HS-5 (cell line): ENCODE measurements at places on chromosomes 5 and 9.

GRCh38 chr9:93962561-93963440, 7.6 kb upstream of the BARX1 start:
- DNase-seq, result peak; percentile 44

- DNase-seq, result no peak
Measured at GRCh38 chr5:174626369-174626920, 97.9 kb upstream of the MSX2 start.

GRCh38 chr5:34822956-34823715, 15.8 kb upstream of the TTC23L start:
- DNase-seq, result no peak

DNA sequence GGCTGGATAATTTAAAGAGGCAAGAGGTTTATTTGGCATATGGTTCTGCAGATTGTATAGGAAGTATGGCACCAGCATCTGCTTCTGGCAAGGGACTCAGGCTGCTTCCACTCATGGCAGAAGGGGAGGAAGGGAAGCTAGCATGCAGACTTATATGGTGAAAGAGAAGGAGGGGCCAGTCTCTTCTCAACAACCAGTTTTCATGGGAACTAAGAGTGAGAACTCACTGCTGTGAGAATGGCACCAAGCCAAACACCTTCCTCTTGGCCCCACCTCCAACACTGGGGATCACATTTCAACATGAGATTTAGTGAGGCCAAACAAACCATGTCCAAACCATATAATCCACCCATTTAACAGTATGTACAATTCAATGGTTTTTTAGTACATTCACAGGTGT, 113.3 kb upstream of the SHB start:
- DNase-seq, result no peak

- DNase-seq, result peak; percentile 14
Measured at GRCh38 chr5:122704247-122705036, 70.4 kb upstream of the SNX2 start.

DNA sequence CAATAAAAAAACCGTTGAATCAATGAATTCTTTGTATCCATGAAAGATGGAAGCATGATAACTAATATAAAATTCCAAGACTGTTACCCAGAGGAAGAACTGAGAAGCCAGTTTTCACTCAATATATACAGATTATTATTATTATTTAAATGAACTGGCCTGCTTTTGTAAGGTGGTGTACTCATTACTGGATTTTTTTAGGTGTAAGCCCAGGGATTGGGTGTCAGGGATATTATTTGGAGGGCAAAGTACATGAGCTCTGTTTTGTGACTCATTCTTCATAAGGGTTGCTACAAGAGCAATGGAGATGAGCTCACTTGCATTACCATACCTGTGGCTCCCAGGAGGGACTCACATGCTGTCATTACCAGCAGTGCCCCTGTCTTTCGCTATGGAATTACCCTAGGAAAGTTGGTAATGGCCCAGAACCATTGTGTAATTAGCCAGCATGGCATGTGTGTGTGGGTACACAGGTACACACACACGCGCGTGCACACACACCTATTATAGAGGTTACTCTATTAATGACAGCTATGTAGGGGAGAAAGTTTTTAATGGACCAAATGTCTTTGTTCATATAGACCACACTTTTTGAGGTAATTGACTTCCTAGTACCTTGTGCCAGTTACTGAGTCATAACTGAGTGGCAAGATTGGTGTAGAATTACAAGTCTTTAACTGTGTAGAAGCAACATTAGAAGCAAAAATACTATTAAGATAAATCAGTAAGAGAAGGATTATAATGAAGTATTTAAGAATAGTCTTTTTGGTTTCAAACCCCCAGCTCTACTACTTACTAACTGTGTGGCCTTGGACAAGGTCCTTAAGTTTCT, 143.4 kb downstream of the GDNF start:
- DNase-seq, result no peak

DNA sequence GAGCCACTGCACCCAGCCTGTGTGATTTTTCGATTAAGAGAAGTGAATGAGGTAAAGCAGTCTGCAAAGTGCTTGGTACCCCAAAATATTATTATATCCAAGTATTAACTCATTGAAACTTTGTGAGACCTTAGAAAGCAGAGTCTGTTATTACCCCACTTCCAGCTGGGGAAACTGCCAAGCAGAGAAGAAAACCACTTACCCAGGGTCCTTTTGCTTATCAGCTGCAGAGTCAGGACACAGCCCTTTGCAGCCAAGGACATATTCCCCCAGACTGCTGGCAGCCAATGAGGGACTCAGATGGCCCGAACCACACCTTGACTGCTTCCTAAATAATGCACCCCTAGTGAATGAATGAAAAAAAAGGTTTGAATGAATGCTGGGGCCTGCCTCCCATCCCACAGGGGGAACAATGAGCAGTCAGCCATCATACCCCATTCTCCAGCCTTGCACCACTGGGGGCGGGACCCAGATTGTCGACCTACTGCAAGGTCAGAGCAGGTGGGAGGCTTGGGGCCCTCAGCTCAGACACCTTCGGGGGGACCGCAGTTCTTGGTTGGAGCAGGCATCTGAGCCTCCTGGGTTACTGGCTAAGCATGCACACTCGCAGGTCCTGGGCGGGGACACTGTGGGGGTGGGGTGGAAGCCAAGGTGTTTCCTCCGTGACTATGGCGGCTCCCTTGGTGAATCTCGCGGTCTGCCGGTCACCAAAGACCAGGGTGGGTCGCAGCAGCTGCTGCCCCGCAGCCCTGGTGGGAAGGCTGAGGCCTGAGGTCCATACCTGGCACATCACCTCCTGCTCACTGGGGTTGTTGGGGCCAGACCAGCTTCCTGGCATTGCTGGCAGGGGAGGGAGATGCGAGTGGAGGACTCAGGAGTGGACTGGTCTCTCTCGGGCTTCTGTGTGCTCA, 29.7 kb downstream of the PRRT1B start:
- DNase-seq, result no peak

DNA sequence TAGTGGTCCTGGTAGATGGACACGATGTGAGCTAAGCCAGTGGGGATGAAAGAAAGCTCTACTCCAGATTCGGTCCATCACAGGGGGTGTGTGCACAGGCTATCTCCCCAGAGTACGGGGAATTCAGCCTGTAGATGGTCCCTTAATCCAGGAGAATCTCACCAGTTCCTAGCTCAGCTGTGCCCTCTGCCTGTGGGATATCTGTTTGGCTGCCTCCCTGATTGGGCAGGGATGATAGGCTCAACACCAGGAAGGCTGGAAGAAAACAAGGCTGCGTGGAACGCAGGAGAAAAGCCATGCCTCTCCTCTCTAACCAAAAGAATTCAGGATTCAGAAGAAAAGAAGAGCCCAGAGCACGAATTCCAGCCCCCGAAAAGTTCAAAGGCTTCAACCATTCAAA, 40.9 kb downstream of the VLDLR start:
- DNase-seq, result no peak

- DNase-seq, result no peak
Measured at GRCh38 chr5:6574537-6575245, 58.2 kb downstream of the NSUN2 start.

- DNase-seq, result peak; percentile 56
Measured at GRCh38 chr5:81151546-81151945, 81.6 kb upstream of the CKMT2 start.

DNA sequence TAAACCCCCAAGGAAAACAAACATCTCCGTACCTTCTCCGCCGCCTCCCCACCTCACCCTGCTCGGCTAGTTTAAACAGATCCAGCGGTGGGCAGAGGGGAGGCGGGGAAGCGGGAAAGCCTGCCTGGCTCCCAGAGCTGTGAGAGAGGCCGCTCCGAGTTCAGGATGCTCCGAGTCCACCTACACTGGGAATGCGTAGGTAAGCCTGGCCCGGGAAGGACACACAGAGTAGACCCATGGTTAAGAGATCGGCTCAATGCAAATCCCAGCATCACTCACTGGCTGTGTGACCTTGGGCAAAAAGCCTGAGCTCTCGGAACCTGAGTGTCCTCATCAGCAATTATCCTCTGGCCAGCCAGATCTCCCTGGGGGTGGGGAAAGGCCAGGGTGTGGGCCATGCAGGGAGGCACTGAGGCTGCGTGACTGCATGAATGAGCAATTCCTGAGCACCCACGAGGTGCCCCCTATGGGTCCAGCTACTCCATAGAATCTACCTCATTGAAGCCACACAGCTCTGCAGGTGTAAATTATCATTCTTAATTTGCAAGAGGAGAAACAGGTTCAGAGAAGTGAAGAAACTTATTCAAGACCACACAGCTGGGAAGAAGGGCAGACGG, 30.5 kb upstream of the LMX1B start:
- no peak for DNase-seq

GRCh38 chr5:177450667-177451424, 4.2 kb downstream of the PRR7 start:
- no peak for DNase-seq

DNA sequence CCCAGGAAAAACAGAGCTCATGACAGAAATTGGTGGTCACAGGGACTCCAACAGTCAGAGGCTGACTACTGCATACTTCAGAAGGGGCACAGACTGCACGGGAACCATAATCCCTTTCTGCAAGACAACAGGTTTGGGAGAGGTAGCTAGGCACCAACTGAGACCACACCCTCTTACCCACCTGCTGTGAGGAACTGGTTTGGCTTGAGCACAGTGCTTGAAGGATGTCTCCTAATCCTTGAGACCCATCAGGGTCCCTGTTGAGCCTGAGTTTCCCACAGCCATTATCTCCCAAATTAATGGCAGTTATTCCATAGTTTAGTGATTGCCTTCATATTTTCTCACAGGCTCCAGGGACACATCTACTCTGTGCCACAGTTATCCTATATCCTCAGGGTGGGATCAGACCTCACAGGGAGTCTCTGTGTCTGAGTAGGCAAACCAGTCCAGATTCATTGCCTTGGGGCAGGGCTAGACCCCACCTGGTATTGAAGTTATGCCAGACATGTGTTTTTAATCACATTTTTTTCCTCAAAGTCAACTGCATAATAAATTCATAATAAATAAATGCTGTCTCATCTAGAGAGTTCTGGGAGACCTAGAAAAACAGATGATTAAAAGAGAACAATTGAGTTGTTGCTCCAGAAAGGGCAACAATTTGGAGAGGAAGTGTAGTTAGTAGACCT, 9.3 kb upstream of the CAST start:
- DNase-seq, result no peak

- DNase-seq, result no peak
Measured at GRCh38 chr5:31100781-31101310, 92.6 kb upstream of the CDH6 start.

- DNase-seq, result no peak
Measured at GRCh38 chr9:20805766-20806165, 121.7 kb downstream of the FOCAD start.

- no peak for DNase-seq
Measured at GRCh38 chr5:76084496-76085242, 1.5 kb downstream of the SV2C start.

GRCh38 chr5:82073179-82073578, 101.4 kb downstream of the ATG10 start:
- DNase-seq, result no peak

DNA sequence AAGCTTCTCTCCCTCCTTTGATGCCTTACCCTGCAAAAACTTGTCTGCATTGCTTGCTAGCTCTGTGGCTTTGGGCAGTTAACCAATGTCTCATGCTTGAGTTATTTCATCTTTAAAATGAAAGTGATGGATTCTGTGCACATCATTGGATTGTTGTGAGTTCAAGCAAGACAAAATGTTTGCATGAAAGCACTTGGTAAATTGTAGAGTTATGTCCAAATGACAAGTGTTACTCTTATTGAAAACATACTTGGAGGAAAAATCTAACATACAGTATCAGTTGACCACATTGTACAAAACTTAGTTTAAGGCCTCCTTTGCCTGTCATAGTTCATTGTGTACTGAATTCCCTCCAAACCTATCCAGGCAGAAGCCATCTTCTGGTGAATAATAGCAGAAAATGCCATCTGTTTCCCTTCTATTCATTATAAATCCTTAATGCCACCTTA, 30.0 kb downstream of the TGFBR1 start:
- no peak for DNase-seq

GRCh38 chr5:172867761-172868435, 33.8 kb downstream of the ERGIC1 start:
- no peak for DNase-seq

GRCh38 chr5:31581498-31582099, 49.5 kb downstream of the C5orf22 start:
- DNase-seq, result peak; percentile 28

GRCh38 chr9:82538634-82539033, 524.3 kb downstream of the RASEF start:
- DNase-seq, result no peak

DNA sequence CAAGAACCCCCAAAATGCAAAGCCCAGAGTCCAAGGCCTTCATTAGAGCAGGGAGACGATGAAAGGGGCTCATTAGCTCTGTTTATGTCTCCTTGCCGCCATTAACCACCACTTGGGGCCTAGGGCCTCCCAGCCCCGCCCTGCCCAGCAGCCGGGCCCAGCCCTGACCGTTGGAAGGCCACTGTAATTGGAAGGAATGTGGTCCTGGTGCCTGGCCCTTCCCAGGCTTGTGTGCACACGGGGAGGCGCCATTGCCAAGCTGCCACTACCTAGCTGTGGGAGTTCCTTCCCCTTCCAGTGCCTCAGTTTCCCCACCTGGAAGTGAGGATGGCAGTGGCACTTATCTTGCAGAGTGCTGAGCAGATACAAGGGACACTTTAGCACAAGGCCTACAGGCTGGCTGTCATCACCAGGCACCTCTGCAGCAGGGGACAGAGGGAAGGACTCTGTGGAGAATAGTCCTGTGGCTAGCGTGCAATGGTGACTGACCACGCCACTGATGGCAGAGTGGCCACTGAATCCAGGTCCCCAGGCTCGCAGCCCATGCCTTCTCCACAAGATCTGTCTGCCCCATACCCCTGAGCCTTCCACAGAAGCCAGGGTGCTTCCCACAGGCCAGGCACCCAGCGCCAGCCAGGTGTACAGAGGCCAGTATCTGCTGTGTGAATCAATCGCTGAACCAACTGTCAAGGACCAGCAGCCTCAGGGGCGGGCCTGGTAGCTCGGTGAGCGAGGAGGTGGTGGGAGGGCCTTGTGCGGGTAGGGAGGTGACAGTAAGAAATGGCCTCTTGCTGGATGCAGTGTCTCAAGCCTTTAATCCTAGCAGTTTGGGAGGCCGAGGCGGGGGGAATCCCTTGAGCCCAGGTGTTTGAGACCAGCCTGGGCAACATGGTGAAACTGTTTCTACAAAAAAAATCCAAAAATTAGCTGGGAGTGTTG, 20.8 kb downstream of the GBGT1 start:
- no peak for DNase-seq

GRCh38 chr5:35876454-35876853, 19.8 kb downstream of the IL7R start:
- peak; percentile 34 for DNase-seq

DNA sequence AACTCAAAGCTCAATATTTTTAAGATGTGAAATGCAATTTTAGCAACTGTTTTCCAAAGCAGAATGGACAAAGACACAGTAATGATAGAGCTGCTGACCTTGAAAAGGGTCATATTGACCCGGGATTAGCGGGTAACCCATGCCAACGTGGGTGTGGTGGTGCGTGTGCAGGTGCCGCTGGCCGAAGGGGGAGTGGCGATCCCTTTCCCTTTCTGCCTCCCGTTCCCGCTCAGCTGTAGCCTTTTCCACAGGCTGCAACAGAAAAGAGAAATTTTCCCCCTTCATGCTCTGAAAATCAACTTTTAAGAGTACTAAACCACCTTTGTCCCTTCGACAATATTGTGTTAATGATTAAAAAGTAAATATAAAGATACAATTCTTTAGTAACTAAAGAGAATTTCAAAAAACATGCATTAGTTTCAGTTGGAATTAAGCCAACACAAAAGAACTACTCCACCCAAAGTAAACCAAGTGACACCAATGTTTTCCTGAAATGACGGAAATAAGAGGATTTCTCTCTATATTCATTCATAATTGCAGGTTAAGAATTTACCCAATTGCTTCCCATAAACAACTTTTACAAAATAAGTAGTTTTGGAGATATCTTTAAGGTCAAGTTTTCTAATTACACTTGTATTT, 105.2 kb downstream of the ZNF608 start:
- no peak for DNase-seq

GRCh38 chr5:100902440-100903038, 543 bp downstream of the ST8SIA4 start:
- peak; percentile 4 for DNase-seq
